NCI-H460 (cell line): ENCODE measurements at places on chromosomes 3 and 15. TPM values are rescaled to one million over a fixed set of nuclear protein-coding genes. Genes with fewer than 3 reads are reported as not detected.

- DNase-seq: no peak
Observed at GRCh38 chr15:80530737-80531365, 126.7 kb downstream of the ARNT2 start.

DNA sequence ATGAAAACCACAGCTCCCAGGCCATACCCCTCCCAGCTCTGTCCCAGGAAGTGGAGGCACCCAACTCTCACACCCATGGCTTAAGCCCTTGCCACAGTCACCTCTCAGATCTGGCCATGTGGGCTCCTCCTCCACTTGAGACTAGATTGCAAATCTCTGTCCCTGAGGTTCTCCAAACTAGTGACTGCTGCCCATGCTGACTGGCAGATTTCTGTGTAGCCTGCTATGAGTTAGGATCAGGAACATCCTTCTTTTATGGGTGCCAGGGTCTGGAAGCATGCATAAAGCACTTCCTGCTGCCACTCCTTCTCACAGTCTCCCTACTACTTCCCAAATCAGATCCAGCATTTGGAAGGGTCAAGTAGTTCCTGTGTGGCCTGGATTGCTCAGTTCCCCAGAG, 59.6 kb upstream of the GOLIM4 start:
- no peak for DNase-seq

DNA sequence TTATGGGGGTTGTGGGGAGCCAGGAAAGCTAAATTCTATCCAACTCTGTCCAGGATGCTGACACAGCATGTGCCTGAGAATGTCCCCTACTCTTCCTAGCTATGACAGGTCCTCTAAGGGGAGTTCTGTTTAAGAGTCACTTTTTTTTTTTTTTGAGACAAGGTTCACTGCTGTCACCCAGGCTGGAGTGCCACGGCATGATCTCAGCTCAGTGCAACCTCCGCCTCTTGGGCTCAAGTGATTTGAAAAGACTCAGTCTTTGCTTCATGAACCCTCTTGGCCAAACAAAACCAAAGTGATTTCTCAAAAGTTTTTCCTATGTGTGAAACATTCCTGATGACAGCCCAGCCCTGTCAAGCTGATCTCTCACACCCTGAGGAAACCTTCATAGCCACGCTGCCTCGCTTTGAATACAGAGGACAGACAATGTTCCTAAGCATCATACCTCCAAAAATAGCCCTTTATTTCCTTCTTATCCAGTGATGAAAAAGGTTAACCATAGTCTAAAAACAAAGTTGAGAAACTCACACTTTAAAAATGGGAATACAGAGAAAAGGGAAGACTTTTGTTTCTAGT, 105.5 kb upstream of the PROK2 start:
- no peak for DNase-seq

- no peak for DNase-seq
Observed at GRCh38 chr3:31976302-31976701, 4.8 kb downstream of the OSBPL10 start.

GRCh38 chr3:134134240-134134639, 104.5 kb upstream of the SLCO2A1 start:
- DNase-seq: no peak

GRCh38 chr3:184765730-184766074, 46.3 kb upstream of the VPS8 start:
- DNase-seq: no peak

Gene ARNT2
- 0.78 and 1.0 TPM in 2 replicates for total RNA-seq

Gene SH2D7
- not detected in 2 replicates for total RNA-seq

Gene POLG
- 30.5 and 38.8 TPM in 2 replicates for total RNA-seq

Gene LTK
- total RNA-seq: 0.02 TPM in 1 of 2 replicates, not detected in the other

Gene MESP2
- not detected in 2 replicates for total RNA-seq

Gene PATL2
- 0.15 TPM in 1 of 2 replicates, not detected in the other for total RNA-seq
